ENCODE measurements at places on chromosomes 16 and 17.

- no peak for DNase-seq
Observed at GRCh38 chr17:55722742-55723487, at the start of gene TMEM100. Gene TMEM100 (minus strand): TSS chr17:55722864. CDS start chr17:55721070, 1,794 bp downstream.

DNA sequence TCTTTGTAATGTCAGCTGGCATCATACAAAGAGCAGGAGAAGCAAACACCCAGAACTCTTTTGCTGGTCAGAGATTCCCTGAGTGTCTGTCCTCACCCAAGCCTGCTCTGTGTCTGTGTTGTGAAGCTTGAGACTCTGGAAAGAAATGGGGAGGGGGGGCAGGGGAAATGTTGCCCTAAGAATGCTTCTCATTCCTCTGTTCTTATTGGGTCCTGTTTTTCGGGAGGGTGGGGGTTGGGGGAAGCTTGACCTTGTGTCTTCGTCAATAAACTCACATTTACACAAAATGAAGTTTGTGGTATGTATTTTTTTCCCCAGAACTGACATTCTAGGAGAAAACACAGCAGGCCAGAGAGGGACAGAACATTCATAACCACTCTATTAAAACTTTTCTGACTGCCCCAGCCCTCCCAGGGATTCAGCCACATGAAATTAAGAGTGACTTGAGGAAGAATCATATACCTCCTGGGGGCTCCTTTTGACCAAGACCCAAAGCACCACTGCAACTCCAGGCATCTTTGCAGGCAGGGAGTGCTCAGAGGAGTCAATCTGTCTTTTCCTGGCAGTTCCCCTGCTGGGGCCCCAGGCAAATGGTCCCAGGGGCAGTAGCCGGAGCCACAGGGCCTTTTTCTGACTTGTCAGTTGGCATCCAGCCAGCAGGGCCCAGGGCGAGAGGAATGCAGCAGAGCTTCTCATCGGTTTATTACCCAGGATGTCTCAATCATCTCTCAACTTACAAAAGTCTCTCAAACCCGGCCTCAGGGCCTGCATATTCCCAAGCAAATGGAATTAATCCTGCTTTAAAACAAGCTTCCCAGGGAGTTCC is 5.1 kb upstream of the RASL10B start:
- DNase-seq: no peak

GRCh38 chr17:76752006-76752405 is 14.1 kb downstream of the MFSD11 start:
- DNase-seq: no peak

DNA sequence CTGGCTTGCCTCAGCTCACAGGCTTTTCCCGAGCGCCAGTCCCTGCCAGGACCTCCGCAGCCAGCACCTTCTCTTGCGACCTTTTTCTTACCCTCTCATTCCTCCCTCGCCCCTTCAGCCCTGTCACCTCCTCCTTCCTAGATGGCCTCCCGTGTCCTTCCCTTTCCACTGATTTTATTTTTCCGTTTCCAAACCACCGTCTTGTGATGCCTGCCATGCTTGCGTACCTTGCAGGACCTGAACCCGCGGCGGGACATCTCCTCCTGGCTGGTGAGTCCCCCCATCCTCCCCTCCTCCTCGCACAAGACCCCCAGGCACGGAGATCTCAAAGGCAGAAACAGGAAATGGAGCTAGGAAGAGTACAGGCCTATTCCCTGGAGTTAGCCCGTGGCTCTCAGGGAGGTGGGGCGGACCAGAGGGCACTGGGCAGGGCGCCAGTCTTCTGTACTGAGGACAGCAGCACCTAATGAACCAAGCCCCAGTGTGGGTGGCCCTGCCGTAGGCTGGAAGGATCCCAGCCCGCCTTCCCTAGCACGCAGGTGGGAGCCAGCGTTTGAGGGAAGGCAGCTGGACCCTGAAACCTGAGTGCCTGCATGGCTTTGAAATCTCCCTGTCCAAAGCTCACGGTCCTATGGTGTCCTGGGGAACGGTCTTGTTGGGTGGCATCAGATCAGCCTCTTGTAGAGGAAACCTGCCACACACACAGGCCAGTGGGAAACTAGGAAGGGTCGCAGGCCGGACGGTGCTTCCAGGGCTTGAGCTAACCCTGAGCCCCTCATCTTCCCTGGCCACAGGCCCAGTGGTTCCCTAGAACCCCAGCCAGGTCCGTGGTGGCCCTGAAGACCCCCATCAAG is 612 bp downstream of the CISD3 start:
- peak; percentile 86 for DNase-seq

DNA sequence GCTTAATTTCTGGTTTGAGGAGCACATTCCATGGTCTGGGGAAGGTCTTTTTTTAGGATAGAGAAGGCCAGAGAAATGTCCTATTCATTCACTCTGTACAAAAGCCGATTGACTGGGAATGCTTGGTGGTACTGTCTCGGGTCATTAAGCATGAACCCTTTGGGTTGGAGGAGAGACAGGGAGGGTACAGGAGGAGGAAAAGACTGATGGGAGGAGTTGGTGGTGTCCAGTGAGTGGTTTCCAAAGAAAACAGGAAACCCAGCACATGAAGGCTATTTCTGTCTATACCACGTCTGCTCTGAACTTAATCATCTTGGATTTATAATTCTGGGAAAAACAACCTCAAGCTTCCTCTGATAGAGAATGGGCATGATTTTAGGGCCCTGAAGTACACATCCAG is 111.9 kb downstream of the XYLT1 start:
- no peak for DNase-seq

- DNase-seq: no peak
Observed at GRCh38 chr16:7097518-7097917, 235.1 kb upstream of the RBFOX1 start.

GRCh38 chr17:55661963-55662834 is 60.5 kb downstream of the TMEM100 start:
- no peak for DNase-seq

DNA sequence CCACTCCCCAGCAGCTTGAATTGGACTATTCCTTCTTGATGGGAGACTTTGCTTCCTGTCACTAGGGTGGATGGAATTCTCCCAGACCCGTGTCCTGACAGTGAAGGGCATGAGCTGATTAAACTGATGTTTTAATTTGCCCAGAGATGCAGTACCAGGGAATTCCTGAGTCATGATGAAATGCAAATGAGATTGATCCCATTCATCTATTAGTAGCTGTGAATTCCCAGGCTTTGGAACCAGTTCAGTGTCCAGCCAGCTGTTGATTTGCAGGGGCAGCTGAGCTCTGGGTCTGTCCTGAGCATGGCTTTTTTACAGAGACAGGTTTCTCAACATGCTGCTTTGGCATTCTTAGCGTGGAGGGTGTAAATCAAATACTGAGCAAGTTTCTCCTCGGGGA is 157.9 kb downstream of the PITPNC1 start:
- DNase-seq: no peak

- DNase-seq: no peak
Observed at GRCh38 chr16:698911-699671, 6.5 kb downstream of the FBXL16 start.

DNA sequence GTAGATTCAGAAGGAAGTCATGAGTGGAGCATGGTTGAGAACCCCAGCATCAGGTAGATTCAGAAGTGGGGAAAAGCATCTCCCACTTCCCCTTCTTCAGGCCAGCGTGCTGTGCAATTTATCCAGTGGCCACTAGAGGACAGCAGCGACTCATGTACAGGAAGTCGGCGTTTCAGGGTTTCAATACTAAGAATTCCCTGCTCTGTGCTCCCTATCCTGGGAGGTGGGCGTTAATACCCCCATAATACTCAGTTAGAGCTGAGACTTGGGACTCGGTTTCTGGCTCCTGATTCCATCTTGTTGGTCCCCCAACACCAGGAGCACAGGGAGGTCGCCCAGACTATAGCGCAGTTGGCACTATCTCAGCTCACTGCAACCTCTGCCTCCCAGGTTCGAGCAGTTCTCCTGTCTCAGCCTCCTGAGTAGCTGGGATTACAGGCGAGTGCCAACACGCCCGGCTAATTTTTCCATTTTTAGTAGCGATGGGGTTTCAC is 75.3 kb upstream of the AMZ2 start:
- DNase-seq: no peak

GRCh38 chr17:42819939-42820535 is 4.0 kb downstream of the BECN1 start:
- peak; percentile 70 for DNase-seq

DNA sequence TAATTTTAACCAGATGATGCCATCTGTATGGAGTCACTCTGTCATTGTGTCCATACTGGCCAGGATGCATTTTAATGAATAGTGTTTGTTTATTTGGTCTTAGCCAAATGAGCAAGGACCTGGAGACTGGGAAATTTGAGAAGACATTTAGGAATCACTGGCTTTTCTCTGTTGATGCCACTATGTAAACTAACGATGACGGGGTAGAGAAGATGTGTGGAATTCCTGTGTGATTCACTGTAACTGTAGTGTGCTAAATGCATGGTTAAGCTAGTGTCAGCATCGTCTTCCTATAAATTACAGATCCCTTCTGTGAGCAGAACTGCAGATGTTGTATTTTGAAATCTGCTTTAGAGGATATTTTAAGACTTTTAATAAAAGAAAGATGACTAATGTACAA is 66.6 kb downstream of the NOS2 start:
- DNase-seq: no peak

- no peak for DNase-seq
Observed at GRCh38 chr16:678858-679813, 1.1 kb upstream of the STUB1 start.

GRCh38 chr16:17578981-17579874 is 108.5 kb upstream of the XYLT1 start:
- no peak for DNase-seq

- DNase-seq: no peak
Observed at GRCh38 chr17:47741793-47742145, 8.7 kb downstream of the TBX21 start.

- no peak for DNase-seq
Observed at GRCh38 chr17:42647778-42648177, 11.3 kb upstream of the TUBG2 start.

DNA sequence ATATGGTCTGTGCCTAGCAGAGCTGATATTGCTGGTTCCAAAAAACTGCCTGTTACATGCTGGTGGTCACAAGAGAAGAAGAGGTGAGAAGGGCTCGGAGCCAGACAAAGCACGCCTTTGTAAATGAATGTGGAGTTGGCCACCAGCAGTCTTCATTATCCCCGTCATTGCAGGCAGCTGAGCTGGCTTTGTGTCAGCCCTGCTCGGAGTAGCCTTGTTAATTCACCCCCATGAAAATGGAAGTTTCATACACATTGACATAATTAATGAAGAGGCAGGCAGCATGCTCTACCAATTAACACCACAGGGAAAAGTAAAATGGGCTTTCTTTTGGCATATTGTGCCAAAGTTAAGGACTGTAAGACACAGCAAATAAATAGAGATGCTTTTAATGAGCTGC is 113.7 kb upstream of the RBFOX1 start:
- no peak for DNase-seq

- DNase-seq: no peak
Observed at GRCh38 chr16:53219795-53220454, 165.1 kb downstream of the CHD9 start.

DNA sequence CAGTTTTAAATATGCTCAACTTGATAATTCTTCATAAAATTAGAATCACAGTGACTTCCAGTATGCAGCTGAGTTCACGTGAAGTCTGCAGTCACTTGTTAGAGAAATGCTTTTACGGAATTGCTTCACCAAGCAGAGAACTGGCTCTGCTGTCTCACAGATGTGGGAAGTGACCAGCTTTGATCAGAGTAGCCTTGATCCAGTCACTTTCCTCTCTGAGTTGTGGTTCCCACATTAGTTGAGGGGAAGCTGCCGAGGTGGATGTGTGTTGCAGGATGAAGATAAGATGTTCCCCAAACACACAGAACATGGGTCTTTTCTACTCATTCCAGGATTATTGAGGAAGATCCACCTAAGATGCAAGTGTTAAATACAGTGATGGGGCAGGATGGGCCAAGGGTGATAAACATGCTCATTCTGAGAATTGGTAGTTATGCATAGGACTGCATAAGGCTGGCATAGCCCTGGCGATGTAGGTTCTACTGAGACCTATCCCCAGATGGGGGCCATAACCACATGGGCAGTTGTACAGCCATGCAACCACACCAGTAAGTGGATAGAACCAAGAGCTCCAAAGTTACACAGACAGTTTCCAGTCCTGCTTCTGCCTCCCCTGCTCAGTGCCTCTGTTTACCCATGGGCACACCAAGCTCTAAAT is 168.9 kb upstream of the MAF start:
- DNase-seq: no peak

DNA sequence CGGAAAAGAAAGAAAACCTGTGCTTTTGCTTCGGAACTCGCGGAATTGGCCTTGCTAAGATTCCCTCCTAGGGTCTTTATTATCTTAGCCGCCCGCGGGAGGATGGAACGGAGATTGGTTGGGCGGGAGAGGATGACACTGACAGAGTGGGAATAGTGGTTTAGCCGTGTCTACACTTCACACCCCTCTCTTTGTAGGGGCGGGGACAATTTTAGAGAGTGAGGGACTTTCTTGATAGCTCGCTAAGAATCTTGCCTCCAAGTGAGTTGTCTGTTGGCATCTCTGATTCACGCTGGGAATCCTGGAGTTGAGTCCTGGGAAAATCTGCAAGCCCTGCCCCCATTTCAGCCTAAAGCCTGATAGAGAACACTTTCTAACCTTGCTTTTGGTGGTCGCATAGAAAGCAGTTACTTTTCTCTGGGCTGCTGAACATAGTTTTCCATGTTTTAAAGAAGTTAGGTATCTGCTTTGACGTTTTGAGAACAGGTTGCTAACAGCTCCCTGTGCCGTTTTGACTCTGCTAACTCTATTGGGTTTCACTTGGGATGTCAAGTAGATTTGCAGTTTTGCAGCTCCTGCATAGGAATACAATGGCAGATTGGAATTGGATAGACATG is 697 bp downstream of the NOL11 start:
- peak; percentile 75 for DNase-seq

GRCh38 chr17:60802377-60802776 is 124.7 kb downstream of the BCAS3 start:
- no peak for DNase-seq

DNA sequence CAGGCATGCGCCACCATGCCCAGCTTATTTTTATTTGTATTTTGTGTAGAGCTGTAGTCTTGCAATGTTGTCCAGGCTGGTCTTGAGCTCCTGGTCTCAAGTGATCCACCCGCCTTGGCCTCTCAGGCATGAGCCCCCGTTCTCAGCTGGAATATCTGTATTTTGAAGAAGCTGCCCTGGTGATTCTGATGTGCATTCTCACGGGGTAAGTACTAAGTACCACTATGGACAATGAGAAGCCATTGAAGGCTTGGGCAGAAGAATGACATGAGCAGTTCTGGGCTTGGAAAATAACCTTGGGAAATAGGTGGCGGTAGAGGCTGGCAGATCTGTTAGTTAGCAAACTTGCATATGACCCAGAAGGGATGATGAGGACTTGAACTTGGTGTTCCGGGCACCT is 15.6 kb upstream of the NKD1 start:
- peak; percentile 9 for DNase-seq

- no peak for DNase-seq
Observed at GRCh38 chr16:29126057-29126494, 141.2 kb downstream of the LAT start.

DNA sequence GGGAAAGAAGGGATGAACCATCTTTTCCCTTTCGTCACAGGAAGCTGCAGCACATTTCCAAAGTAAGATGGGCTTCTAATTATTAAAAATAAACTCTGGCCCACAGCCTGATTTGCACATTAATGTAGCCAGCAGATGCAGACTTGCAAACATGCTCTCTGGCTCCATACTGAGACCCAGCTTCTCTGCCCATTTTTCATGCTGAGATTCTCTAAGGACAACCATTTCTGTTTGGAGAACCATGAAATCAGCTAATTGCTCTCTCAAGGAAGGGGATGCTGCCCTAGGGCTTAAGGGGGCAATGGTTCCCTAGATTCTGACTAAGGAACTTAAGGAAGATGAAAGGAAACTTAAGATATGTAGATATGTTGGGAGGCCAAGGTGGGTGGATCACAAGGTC is 63.0 kb upstream of the CES5A start:
- DNase-seq: no peak

- DNase-seq: no peak
Observed at GRCh38 chr16:81738783-81739496, 40.2 kb upstream of the PLCG2 start.
